ENCODE measurements at places on chromosomes 13 and 19.

GRCh38 chr19:38656171-38656981, 8.9 kb downstream of the ACTN4 start:
- DNase-seq: no peak

GRCh38 chr19:48624791-48625723, 5.8 kb downstream of the SPHK2 start:
- no peak for DNase-seq

GRCh38 chr13:67042556-67042955, 187.6 kb downstream of the PCDH9 start:
- DNase-seq: no peak

DNA sequence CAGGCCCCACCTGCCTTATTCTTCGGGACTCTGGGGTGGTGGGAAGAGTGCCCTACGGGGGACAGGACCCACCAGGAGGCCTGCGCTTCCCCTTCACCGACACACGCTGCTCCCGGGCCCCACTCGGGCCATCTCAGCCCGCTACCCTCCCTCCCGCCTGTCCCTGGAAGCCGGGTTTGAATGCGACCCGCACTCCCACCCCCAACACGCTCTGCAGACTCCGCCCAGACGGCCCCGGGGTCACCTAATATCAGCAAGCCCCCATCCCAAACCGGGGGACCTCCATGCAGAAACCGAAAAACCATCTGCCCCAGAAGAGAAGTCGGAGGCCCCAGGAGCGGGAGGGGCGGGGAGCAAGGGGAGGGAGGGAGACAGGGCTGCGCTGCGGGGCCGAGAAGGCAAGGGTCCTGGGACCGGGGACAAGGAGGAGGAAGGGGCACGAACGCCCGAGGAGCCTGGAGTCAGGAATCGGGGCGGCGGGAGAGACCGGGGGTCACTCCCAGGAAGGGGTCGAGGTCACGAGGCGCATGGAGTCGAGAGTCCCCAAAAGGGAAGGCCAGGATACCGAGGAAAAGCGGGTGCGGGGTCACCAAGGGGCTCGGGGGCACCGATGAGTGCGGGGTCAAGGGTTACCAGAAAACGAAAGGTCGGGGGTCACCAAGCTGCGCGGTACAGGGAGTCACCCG, 766 bp downstream of the SBNO2 start:
- DNase-seq: no peak

GRCh38 chr19:35756377-35757230, at the start of gene HSPB6:
Gene HSPB6, minus strand, starts transcription at chr19:35757029. Its CDS starts 21 bp downstream, at chr19:35757008.
- DNase-seq: no peak

GRCh38 chr13:73119612-73120011, 60.8 kb downstream of the KLF5 start:
- DNase-seq: no peak

GRCh38 chr19:45763691-45764294, 5.3 kb downstream of the SIX5 start:
- DNase-seq: no peak

- no peak for DNase-seq
Observed at GRCh38 chr19:33724021-33724720, 72.5 kb upstream of the KCTD15 start.

GRCh38 chr19:55487924-55488687, at the start of gene SSC5D:
Gene SSC5D, plus strand, starts transcription at chr19:55488436. Its CDS starts 154 bp downstream, at chr19:55488590.
- DNase-seq: peak; percentile 53

- no peak for DNase-seq
Observed at GRCh38 chr13:114268344-114269280, 12.8 kb upstream of the UPF3A start.

DNA sequence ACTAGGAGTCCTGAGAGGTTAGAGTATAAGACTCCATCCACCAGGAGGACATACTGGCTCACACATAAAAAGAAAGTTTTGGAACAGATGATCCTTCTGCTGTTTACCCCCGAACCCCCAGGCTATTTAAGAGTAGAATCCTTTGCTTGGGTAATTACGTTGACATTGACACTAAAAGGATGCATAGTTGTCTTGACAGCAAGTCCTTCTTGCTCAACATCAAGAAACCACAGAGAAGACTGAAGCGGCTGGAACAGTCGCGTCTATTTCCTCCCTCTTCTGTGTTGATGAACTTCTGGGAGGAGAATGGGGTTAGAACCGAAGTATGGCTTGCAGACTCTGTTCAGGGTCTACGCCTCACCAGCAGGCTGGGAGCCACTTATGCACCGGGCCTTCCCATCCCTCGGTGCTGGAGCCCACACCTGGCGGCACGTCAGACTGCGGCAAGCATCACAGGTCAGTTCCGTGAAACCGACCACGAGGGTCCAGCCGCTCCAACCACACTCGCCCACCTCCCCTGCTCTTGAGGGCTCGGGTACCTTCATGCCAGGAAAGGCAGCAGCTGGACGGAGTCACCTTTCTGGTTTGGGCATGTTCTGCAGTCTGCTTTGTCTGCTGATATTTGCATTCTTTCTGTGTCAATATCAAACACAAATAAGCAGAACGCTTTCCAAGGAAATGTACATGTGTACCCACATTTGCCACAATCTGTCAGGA, 42.4 kb upstream of the RANBP3 start:
- no peak for DNase-seq

DNA sequence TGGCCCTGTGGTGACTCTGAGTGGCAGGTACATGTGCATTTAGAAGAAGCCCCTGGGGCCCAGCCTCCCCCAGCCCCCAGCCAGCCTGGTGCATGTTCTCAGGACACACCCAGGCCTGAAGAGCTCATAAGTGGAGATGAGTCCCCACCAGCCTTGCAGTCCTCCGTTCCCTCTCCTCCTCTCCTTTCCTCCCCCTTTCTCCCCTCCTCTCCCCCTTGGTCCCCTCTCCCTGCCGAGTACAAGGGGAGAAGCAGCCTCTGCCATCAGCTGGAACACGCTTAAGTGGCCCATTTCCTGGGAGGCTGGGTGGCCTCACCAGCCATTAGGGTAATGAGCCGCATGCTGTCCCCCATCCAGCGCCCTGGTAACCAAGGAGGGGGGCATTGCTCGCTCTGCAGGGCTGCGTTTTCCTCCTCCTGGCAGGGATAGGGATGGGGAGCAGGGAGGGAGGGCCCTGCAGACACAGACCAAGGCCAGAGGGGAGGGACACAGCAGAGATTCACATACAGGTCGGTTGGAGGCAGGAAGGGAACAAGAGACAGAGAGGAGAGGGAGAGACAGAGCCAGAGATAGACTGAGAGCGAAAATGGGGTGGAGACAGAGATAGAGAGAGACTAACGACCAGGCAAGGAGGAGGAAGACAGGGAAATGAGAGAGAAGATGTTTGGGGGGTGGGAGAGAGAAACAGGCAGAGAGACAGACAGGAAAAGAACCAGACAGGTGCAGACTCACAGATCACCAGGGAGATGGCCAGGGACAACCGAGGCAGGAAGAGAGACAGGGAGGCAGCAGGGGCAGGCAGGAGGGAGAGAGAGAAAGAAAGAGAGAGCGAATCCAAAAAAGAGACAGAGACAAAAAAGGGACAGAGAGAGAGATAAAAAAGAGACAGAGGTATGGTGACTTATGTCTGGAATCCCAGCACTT, 19.3 kb upstream of the DPP9 start:
- DNase-seq: no peak

DNA sequence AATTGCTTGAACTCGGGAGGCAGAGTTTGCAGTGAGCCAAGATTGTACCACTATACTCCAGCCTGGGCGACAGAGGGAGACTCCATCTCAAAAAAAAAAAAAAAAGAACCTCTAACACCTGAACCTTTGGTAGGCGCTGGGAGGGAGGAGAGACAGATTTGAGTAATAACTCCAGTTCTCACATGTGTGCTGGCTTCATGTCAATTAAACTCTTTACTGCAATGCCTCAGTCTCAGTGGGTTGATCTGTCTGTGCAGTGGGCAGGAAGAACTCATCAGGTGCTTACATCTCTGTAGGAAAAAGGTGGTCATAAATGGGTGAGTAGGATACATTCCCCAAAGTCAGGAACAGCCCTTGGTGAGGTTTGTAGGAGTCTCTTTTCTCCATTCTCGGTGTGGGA, 85.1 kb upstream of the ABCC4 start:
- DNase-seq: no peak

- DNase-seq: no peak
Observed at GRCh38 chr19:7382694-7383093, 34.0 kb downstream of the ARHGEF18 start.

DNA sequence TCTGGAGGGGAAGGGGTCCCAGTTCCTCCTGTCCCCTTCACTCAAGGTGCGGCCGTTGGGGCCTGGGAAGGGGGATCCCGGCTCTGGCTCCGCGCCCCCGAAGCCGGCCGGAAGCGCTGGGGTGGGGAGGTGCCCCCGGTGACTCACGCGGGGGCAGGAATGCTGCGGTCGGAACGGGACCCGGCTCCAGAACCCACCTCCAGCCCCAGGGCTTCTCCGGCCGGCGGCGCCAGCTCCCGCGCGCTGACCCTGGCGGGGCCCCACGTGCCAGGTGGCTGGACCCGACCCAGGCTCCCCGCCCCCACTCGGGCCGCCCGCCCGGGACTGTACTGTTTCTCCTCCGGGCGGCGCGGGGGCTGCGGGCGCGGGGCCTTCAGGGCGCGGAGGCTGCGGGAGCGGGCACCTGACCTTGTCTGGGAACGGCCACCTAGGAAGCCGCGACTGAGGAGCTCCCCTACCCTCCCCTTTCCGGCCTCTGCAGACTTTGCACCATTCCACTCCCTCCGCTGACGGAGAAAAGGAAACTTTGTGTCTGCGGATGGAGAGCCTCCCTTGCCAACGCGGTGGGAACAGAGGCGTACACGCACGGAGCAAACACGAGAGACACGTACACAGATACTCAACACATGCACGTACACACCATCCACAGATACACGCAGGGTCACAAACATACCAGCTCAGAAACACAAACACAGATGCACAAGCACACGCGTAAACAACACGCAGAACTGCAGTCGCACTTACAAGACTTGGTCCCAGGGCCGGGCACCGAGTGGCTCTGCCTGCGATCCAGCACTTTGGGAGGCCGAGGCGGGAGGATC, 7.2 kb downstream of the AXL start:
- no peak for DNase-seq

Measured in OCI-M1 (cell line).